ENCODE measurements at places on chromosomes 4 and X.

- DNase-seq = no peak
Measured at GRCh38 chr4:40256329-40256728, 59.5 kb downstream of the RHOH start.

GRCh38 chr4:7673121-7673520, 238.4 kb upstream of the PSAPL1 start:
- DNase-seq = no peak

DNA sequence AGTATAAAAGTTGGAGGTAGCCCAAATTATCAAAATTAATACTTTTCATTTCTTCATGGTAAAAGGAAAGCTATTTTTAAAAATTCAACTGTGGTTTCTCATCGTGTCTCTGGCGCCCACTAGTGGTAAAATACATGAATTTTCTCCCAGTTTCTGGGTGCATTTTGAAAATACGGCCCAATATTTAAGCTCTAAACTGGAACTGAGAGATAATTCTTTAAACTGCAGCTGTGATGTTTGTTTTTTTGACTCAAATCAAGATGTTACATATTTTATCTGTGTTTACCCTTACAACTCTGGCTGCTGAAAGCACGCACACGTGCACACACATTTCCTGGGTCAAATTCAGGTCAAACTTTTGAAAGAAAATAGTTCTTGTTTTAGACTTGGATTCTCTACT, 123.9 kb upstream of the ACSL4 start:
- DNase-seq = peak; percentile 22

DNA sequence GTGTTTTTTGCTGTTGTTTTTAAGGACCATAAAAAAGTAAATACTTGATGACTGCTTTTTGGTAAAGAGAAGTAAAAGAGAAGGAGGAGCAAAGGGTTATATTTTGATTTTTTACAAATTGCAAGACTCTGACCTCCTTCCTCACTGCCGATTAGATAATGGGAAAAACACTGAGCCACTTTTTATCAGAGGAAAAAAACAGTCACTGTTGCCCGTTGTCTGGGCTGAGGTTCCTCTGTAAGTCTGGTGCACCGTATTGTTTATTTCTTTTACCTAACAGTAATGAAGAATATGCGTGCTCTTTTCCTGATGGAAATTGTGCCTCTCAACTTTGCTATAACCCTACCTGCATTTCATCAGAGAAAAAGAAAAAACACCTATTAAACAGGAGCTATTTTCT, 178.7 kb upstream of the EMCN start:
- no peak for DNase-seq

DNA sequence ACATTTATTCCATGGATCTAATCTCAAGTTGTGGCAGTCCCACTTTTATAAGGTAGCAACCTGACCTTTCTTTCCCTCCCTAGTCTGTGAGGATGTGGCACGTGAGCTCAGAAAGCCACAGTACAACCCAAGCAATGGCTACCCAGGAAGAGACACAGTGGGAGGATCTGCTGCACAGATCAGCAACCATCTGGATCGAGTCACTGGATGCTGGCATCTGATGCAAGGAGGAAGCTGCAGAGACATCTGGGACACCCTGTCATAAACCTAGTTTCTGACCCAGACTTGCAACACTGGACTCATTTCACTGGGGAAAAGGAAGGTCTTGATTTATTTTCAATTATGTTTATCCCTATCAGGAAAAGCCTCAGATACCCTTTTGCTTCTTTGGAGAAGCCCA, 327.1 kb downstream of the PAPSS1 start:
- DNase-seq = no peak

GRCh38 chr4:72531768-72532290, 37.2 kb downstream of the ADAMTS3 start:
- no peak for DNase-seq

- no peak for DNase-seq
Measured at GRCh38 chr4:2304321-2304876, 42.5 kb upstream of the MXD4 start.

DNA sequence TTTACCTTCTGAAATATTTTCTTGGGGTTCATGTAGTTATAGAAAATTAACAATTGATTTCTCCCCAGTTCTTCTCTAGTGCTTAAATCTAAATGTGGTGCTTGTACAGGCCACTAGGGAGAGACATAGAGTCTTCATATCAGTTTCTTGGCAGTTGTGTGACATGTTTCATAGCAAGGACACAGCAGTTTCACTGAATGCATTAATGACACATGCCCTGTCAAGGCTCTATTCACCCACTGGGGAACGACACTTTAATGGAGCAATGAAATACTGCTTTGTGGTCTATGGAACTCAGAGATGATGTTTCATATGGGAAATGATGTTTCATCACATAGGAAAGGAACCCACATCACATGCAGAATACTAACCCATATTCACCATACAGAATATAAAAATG, 2.8 kb downstream of the VEGFC start:
- DNase-seq = no peak
